ENCODE measurements at places on chromosomes 16 and 17.

DNA sequence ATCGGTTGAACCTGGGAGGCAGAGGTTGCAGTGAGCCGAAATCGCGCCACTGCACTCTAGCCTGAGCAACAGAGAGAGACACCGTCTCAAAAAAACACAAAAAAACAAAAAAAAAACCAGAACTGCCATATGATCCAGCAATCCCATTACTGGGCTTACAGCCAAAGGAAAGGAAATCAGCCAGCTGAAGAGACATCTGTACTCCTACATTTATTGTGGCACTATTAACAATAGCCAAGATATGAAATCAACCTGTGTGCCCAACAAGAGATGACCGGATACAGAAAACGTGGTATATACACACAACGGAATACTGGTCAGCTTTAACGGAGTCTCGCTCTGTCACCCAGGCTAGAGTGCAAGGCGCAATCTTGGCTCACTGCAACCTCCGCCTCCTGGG, 14.6 kb downstream of the FANCA start:
- no peak for DNase-seq

DNA sequence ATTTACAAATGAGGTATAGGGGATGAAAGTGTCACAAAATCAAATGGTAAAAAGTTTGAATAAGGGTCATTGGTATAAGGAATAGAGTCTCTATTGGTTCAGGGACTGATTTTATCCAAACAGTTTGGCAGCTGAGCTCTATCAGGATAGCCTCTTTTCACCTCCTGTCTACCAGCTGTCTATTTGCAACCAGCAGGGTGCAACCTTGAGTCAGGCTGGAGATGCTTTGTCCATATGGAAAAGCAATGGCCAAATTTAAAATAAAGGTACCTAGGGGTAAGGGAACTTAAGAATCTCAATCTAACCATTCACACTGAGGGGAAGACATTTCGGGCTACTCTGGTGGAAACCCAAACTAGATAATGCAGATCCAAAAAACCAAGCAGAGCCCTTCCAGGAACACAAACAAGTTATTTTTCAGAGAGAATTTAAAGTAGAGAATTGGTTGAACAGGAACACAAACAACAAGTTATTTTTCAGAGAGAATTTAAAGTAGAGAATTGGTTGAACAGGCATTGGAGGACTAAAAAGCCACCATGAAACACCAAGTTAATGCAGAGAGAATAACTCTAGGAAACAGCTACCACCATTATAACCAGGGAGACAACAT, 12.6 kb upstream of the CA10 start:
- DNase-seq: no peak

GRCh38 chr17:37048811-37049210, 100.1 kb downstream of the AATF start:
- DNase-seq: no peak

GRCh38 chr17:2192367-2193057, 111.1 kb downstream of the SMG6 start:
- DNase-seq: peak; percentile 38

DNA sequence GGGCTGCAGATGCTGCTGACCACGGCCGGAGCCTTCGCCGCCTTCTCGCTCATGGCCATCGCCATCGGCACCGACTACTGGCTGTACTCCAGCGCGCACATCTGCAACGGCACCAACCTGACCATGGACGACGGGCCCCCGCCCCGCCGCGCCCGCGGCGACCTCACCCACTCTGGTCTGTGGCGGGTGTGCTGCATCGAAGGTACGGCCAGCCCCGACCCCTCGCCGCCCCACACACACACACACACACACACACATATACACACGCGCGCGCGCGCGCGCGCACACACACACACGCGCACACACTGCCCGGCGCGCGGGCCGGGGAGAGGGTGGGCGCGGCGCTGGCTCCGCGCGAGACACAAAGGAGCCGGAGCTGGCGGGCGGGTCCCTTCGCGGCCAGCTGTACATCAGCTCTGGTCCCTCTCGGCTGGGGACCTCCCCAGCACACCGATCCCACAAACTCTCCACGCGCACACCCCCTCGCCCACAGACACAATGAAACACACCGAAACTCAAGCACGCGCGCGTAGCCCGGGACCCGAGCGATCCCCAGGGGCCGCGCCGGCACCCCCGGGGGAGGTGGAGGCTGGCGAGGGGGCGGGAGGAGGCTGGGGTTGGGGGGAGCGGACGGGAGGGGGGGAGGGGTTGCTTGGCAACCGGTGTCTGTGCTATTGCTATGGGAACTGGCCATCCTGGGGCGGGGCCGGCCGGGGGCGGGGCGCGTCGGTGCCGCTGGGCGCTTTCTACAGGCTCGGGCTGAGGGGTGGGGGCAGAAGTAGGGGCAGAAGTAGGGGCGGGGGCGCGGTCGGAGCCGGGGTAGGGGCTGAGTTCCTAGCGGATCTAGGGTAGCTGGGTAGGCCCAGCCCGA, 658 bp downstream of the CACNG4 start:
- no peak for DNase-seq

- DNase-seq: no peak
Measured at GRCh38 chr16:703406-703805, 2.2 kb downstream of the FBXL16 start.

GRCh38 chr16:72099377-72099818, 5.8 kb downstream of the DHX38 start:
- DNase-seq: no peak

GRCh38 chr17:40615841-40616476, 31.7 kb downstream of the SMARCE1 start:
- no peak for DNase-seq

GRCh38 chr17:12328204-12328603, 307.5 kb downstream of the MAP2K4 start:
- no peak for DNase-seq

- DNase-seq: no peak
Measured at GRCh38 chr17:60416368-60416925, 5.8 kb upstream of the CHCT1 start.

DNA sequence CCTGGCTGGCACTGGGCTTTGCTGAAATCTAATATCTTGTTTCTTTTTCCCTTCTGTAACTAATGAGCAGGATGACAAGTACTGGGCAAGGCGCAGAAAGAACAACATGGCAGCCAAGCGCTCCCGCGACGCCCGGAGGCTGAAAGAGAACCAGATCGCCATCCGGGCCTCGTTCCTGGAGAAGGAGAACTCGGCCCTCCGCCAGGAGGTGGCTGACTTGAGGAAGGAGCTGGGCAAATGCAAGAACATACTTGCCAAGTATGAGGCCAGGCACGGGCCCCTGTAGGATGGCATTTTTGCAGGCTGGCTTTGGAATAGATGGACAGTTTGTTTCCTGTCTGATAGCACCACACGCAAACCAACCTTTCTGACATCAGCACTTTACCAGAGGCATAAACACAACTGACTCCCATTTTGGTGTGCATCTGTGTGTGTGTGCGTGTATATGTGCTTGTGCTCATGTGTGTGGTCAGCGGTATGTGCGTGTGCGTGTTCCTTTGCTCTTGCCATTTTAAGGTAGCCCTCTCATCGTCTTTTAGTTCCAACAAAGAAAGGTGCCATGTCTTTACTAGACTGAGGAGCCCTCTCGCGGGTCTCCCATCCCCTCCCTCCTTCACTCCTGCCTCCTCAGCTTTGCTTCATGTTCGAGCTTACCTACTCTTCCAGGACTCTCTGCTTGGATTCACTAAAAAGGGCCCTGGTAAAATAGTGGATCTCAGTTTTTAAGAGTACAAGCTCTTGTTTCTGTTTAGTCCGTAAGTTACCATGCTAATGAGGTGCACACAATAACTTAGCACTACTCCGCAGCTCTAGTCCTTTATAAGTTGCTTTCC, 56.0 kb downstream of the HLF start:
- DNase-seq: no peak

DNA sequence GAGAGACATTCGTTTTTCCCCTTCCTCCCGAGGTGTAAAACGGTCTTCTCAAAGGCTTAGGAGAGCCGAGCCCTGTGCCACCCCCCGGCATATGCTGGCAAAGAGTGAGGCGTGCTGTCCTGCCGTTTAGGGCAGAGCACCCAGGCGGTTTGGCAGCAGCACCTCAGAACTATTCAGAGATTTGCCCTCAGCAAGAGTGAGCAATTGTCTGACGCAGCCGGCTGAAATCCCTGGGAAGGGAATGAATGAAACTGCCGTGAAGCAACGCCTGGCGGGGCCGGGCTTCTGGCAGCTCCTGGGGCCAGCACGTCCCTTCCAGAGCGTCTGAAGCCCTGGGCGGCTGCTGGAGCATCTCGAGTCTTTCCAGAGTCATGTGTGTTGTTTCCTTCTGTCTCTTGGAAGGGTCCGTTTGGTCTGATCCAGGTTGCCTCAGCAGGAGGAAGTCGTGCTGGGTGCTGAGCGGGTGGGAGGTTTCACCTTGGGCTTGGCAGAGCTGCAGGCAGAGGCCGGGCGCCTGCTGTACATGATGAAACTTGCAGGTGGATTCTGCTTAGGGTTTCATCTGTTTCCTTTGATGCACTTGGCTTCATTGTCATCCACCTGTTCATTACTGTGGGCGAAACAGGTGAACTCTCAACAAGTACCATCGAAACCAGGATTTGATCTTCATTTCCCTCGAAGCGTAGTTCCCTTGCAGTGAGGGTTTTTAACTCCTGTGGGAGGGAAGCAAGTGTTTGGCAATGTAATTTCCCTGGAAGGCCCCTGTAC, 35.4 kb downstream of the TBCD start:
- DNase-seq: no peak

DNA sequence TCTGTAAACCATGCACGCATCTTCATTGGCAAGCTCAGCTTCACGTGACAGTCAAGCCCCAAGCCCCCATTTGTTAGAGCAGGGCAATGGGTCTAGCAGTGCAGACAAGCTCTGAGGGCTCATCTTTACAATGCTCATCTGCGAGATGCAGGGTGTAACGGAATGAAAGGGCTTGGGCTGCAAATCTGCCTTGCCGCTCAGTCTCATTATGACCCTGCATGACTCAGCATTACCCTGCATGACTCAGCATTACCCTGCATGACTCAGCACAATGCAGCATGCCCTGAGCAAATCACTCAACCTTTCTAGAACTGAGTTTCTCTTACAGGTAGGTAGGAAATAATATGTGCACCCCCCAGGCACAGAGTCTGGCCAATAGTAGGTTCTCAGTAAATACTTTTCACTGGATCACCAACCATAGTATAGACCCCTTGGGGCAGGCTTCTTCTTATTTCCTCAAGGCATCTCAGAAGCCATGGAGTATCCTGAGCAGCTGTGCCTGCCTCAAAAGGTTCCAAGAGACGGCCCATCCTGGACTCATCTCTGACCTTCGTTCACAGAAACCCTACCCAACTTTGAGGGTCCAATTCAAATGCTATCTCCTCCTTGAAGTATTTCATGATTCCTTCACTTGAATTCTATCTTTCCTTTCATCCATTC, 391.3 kb upstream of the CDH5 start:
- DNase-seq: no peak

DNA sequence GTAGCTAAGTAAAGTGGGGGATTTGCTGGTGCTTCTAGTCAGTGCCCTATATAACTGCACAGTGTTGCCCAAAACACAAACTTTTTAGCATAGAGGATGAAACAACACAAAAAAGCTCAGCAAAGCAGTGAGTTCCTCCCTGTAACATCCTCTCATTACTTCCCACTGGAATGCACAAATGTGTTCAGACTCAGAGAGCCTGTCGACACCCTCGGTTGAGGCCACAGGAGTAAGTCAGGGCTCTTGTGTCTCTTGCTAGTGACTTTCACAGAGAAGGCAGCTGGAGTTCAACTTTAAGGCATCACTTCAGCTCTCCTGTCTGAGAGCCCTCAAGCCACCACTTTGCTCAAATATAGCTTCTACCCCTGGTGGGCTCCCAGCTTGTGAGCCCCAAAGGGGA, 107.2 kb upstream of the NETO2 start:
- DNase-seq: no peak

- DNase-seq: no peak
Measured at GRCh38 chr17:80615376-80615775, 70.7 kb downstream of the RPTOR start.

DNA sequence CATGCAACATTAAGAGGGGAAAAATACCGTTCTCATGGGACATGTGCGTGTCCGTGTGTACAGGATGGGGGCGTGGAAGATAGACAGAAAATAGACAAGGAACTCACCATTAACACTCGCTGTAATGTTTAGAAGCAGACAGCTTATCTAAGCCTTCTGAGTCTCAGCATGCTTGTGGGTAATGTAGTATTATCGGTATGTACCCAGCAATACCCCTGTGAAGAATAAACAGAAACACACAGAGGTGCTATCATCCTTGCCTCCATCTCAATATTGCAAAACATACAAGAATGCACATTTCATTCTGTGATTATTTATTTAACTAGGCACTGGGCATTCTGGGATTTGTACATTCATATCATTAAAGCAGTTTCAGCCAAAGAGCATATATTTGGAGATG, 42.0 kb upstream of the RBFOX1 start:
- DNase-seq: no peak

DNA sequence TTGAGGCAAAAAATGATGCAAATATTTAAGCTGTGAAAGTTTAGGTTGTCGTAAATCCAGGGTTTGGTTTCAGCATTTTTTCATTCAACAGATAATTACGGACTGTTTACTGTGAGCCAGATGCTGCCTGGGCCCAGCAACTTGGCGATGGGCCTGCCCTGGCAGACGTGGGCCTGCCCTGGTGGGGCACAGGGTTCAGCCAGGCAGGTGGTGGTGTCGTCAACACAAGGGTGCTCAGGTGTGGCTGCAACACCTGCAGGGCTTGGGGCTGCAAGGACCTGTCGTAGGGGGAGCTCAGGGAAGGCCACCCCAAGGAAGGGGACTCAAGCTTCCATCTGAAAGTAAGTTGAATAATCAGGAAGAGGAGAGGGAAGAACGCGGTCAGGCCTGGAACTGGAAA, 15.1 kb downstream of the ZC3H18 start:
- no peak for DNase-seq

GRCh38 chr16:20241321-20241720, 86.0 kb downstream of the GP2 start:
- DNase-seq: no peak

DNA sequence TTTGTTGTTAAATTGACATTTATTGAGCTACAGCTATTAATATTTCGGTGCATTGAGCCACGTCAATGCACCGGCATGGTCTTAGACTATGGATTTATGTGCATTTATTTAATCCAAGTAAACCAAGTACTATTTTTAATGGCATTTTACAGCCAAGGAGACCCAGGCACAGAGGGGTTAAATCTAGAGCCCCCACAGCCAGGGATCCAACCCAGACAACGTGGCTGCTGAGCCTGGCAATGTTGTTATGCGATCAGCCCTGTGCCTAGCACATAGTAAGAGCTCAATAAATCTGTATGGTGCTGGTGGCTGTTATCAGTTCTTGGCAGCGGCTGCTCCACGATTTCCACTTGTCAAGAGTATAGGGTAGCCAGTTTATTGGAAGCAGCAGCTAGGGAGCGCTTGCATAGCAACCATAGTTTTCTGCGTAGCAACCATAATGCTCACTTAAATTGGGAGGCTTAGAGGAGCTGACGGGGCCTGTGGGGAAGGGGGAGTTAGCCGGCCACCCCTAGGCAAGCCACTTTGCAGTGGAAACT, 541 bp upstream of the RBBP6 start:
- DNase-seq: no peak

Measured in T-cell (primary cell).